ENCODE measurements at places on chromosomes 7 and 10. TPM values are rescaled to one million over a fixed set of nuclear protein-coding genes. Genes with fewer than 3 reads are reported as not detected.

DNA sequence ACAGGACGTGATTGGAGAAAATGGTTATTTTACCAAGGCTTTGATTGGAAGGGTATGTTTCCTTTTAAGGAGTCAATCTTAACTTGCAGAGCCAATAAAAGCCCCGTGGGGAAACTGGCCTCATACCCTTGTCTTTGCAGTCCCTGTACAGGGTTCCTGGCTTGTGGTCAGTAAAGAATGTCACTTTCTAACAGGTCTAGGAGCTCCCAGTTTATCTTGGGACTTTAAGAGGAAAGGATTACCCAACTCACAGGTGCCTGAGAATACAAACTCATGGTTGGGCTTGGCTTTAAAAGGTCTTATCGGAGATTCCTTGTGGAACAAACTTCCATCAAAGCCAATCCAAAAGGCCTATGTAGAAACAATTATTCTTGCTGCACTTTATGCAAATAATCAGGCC lies 221.8 kb downstream of the PHF14 start:
- H3K27ac ChIP-seq = no peak overlapping the region
- H3K36me3 ChIP-seq = no peaks in the 10 kb centered on the region
- DNase-seq = no peak
- H3K4me3 ChIP-seq = no peak overlapping the region
- peaks cover 10% of the 10 kb centered on the region for H3K4me1 ChIP-seq

DNA sequence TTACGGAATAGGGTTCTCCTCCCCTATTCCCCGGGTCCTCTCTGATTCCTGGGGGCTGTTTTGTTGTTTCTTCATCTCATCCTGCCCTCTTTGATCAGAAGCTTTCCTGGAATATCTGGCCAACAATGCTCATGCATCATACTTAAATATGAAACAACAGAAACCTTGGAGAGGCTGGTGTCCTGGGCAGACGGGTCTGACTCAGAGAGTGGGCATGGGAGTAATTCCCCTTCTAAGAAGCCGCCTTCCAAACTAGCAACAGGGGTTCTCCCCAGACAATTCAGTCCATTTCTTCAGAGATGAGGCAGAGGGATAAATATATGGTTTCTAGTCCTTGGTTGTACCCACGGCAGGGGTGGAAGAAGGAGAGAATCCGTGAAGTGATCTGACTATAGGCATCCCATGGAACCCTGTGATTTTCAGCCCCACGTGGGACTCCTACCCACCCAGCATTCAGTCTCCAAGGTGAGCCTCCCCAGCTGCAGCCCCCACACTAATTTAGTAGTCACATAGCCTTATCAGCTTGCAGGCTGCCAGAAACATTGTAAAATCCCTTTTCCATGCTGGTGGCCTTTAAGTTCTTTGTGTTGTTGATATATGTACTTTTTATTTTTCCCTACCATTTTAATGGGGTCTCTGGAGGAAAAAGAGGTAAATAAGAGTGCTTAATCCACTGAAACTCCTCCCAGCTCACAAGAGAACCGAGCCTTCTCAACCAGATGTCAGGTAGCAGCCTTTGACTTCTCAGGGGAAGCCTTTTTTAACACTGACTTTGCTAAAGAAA lies 119.2 kb downstream of the SFMBT2 start:
- DNase-seq = no peak
- H3K27ac ChIP-seq = no peak overlapping the region
- 0 out of 2 replicates have a peak, but pooled peaks cover 4% of the 10 kb centered on the region for H3K4me1 ChIP-seq
- H3K27me3 ChIP-seq = no peaks in the 10 kb centered on the region

PPIF gene
- total RNA-seq = 381 TPM

GRCh38 chr7:142811154-142811737 lies 40.5 kb downstream of the PRSS2 start:
- peak; percentile 74 for DNase-seq
- H3K27ac ChIP-seq = peak overlapping the region; percentile 98
- peaks cover 79% of the 10 kb centered on the region for H3K4me1 ChIP-seq
- no peak overlapping the region for H3K4me3 ChIP-seq
- H3K27me3 ChIP-seq = no peaks in the 10 kb centered on the region
- 0 out of 2 replicates have a peak, but pooled peaks cover 4% of the 10 kb centered on the region for H3K36me3 ChIP-seq

INMT gene
- not detected for total RNA-seq

DNA sequence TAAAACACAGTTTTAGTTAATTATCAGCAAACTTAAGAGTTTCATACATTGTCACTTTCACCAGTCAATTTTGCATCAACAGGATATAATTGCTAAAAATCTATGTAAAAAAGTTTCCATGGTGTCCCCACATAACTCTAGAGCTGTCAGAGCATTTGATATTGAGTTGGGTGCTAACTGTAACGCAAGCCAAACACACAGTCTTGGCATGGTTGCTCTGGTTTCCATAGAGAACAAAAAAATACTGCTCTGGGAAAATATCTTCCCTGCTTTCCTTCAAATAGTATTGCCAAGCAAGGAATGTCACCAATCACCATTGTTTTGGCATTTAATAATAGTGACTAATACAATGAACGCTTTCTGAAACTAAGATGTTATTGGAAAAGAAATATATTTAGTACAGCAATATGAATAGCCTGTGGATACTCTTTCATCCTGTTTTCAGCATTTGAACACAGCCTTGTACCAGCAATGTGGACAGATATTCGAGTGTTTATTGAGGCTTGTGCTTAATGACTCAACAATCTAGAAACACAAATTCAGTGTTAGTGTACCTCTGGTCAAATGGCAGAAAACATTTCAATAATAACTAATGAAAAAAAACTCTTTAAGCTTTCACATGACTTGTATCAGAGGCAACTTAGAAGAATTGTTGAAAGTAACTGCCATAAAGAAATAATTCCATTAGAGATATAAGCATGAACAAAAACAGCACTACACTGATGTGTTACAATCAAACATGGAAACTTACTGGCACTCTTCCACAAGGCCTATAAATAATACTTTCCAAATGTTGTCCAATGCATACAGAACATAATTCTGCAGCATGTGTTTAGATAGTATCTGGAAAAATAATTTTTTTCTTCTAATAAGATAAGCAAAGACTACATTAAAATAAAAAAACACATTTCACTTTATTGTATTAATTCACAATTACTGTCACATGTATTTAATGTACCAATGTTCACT lies 1469.5 kb upstream of the CELF2 start:
- DNase-seq = no peak
- no peaks in the 10 kb centered on the region for H3K36me3 ChIP-seq
- H3K4me1 ChIP-seq = no peaks in the 10 kb centered on the region
- no peak overlapping the region for H3K4me3 ChIP-seq
- H3K27me3 ChIP-seq = no peaks in the 10 kb centered on the region

VWDE gene
- total RNA-seq = 7.7 TPM

HTRA1 gene
- 21.3 TPM for total RNA-seq

GRCh38 chr7:71131256-71132126 lies 453 bp upstream of the GALNT17 start:
- H3K4me3 ChIP-seq = no peak overlapping the region
- no peak overlapping the region for H3K27ac ChIP-seq
- DNase-seq = no peak
- H3K4me1 ChIP-seq = no peaks in the 10 kb centered on the region
- H3K36me3 ChIP-seq = no peaks in the 10 kb centered on the region

- peaks cover 20% of the 10 kb centered on the region for H3K4me1 ChIP-seq
- no peak for DNase-seq
- no peak overlapping the region for H3K27ac ChIP-seq
- peak overlapping the region; percentile 58 for H3K4me3 ChIP-seq
- no peaks in the 10 kb centered on the region for H3K36me3 ChIP-seq
Measured at GRCh38 chr7:155533120-155533826, 13.1 kb downstream of the CNPY1 start.

GRCh38 chr10:71547876-71548846 lies 151.4 kb downstream of the CDH23 start:
- H3K4me1 ChIP-seq = no peaks in the 10 kb centered on the region
- DNase-seq = peak; percentile 34
- H3K27me3 ChIP-seq = peaks cover 37% of the 10 kb centered on the region

- no peak overlapping the region for H3K27ac ChIP-seq
- H3K36me3 ChIP-seq = no peaks in the 10 kb centered on the region
- H3K27me3 ChIP-seq = no peaks in the 10 kb centered on the region
- no peak for DNase-seq
- H3K4me3 ChIP-seq = no peak overlapping the region
Measured at GRCh38 chr10:29896053-29896452, 163.3 kb downstream of the JCAD start.

RGS10 gene
- 27.6 TPM for total RNA-seq

WNT2 gene
- total RNA-seq = not detected

ZNF716 gene
- not detected for total RNA-seq
